Activated naive CD8-positive, alpha-beta T cell treated with anti-CD3 and anti-CD28 coated beads, Interleukin-2, amount 10 ng/mL, durations not matched to agents 7 days and 5 days (primary cell): ENCODE measurements at places on chromosomes 11 and 22. TPM values are rescaled to one million over a fixed set of nuclear protein-coding genes. Genes with fewer than 3 reads are reported as not detected.
A peak's percentile ranks its signal among the peaks of the same experiment; 100 is the strongest.

Gene VSIG2
- not detected for total RNA-seq

Gene FGF19
- not detected for total RNA-seq

Gene PGA3
- not detected for total RNA-seq

Gene RIC3
- total RNA-seq: 18.7 TPM

Gene SCT
- not detected for total RNA-seq

Gene GGTLC3
- not detected for total RNA-seq

Gene MYOD1
- total RNA-seq: not detected

Gene KRTAP5-9
- total RNA-seq: not detected

DNA sequence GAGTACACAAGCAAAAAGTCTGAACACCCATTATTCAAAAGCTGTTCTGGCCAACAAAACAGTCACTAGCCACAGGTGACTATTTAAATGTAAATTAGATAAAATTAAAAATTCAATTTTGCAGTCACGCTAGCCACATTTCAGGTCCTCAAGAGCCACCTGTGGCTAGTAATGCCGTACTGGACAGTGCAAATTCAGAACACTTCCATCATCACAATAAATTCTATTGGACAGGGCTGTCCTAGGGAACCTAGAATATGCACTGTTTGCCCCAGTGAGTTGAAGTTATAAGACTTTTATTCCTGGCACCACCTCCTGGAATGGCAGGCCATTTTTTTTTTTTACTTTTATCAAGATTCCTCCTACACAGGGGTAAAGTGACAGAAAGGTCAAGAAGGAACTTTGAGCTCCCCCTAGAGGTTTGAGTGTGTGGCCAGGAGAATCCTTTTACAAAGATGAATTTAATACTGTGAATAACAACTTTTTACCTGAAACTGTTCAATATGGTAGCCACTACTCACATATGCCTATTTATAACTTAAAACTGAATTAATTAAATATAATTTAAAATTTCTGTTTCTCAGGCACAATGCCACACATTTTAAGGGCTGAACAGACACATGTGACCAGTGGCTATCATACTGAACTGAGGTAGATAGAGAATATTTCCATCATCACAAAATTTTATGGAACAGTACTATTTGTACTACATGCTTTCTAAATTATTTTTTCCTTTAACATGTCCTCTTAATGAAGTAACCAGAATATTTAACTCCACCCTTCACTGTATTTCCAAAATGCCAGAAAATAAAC lies 6.5 kb downstream of the MSANTD2 start:
- no peak overlapping the region for H3K27ac ChIP-seq
- no peaks in the 10 kb centered on the region for H3K27me3 ChIP-seq
- H3K4me3 ChIP-seq: no peak overlapping the region

GRCh38 chr11:17421781-17422180 lies 33.3 kb upstream of the KCNJ11 start:
- H3K27ac ChIP-seq: no peak overlapping the region
- H3K36me3 ChIP-seq: no peaks in the 10 kb centered on the region
- DNase-seq: no peak
- H3K4me3 ChIP-seq: no peak overlapping the region

DNA sequence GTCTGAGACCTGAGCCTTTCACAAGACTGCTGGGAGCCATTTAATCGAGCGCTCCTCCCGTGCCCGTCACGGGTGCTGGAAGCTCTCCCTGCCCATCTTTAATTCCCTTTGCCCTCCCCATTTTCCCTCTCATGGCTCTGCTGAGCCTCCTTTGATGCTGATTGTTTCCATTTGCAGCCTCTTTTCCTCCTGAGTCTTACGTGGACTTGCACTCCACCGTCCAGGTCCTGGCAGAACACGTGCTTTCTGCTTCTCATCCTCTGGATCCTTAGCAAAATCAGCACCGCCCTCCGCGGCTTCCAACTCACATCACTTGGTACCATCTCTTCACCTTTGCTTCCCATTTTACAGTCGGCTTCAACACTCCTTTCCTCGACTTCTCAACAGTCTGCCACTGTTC lies 7.3 kb downstream of the IFT27 start:
- peaks cover 2% of the 10 kb centered on the region for H3K36me3 ChIP-seq
- no peak for DNase-seq
- no peaks in the 10 kb centered on the region for H3K27me3 ChIP-seq
- no peak overlapping the region for H3K27ac ChIP-seq
- no peak overlapping the region for H3K4me3 ChIP-seq

DNA sequence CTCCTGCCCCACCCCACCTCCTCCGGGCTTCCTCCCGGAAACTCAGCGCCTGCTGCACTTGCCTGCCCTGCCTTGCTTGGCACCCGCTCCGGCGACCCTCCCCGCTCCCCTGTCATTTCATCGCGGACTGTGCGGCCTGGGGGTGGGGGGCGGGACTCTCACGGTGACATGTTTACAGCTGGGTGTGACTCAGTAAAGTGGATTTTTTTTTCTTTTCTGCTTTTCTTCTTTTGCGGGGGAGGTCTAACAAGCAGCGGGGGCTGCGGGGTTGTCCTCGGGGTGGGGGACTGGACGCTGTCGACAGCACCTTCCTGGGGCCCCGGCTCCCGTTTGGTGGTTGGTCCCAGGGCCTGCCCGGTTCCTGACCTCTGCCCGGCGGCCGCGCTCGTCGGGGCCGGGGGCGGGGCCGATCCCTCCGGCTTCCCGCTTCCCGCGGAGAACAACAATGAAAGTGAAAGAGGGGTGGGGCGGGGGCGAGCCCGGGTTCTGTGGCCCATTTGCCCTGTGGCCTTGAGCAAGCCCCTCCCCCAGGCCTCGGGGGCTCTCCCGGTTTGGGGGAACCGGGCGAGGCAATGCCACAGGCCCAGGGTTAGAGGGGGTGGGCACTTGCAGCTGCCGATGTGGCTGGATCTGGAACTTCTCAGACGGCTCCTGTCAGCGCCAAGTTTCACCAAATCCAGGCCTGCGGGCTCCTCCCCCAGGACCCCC lies 975 bp upstream of the MDK start:
- peak overlapping the region; percentile 75 for H3K4me3 ChIP-seq
- H3K36me3 ChIP-seq: peaks cover 13% of the 10 kb centered on the region
- H3K27ac ChIP-seq: peak overlapping the region; percentile 76
- H3K4me1 ChIP-seq: peaks cover 6% of the 10 kb centered on the region
- peak; percentile 73 for DNase-seq
- H3K27me3 ChIP-seq: peaks cover 9% of the 10 kb centered on the region

- peaks cover 6% of the 10 kb centered on the region for H3K4me1 ChIP-seq
- no peaks in the 10 kb centered on the region for H3K36me3 ChIP-seq
- H3K4me3 ChIP-seq: no peak overlapping the region
- H3K27ac ChIP-seq: no peak overlapping the region
Observed at GRCh38 chr11:16809886-16810668, 71.6 kb downstream of the C11orf58 start.

DNA sequence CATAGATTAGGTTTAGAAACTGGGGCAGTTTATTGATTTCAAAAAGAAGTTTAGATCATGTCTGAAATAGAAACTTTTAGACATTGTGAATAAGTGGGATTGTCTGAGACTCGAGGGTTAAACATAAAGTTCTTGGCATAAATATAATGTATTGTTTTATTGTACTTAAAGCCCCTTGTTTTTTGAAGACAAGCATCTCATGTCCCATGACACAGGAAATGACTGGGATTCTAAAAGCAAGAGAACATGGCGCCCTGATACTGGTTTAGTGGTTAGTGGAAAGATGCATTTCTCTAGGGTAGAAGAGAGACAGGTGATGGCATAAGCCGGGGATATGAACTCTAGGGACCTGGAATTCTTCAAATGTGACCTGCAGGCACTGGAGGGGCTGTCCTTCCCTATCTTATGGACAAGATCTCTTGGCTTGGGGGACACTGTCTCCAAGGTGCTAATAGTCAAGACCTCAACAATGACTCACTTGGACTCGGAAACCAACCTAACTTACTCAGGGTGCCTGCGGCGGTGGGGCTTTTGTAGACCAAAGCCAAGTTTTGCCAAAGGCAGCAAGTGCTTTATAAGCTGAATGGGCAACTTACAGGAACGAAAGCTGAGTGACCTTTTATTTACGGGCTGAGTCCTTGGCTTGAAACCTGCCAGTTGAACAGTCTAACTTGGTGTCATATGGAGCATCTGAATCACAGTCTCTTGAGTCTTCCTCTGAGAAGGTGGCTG lies 48.2 kb downstream of the UBASH3B start:
- H3K27ac ChIP-seq: no peak overlapping the region
- H3K4me1 ChIP-seq: peaks cover 36% of the 10 kb centered on the region
- H3K4me3 ChIP-seq: no peak overlapping the region
- H3K27me3 ChIP-seq: peaks cover 2% of the 10 kb centered on the region

GRCh38 chr22:39562839-39563489 lies 7.6 kb upstream of the CACNA1I start:
- peaks cover 33% of the 10 kb centered on the region for H3K27me3 ChIP-seq
- H3K27ac ChIP-seq: no peak overlapping the region
- H3K4me1 ChIP-seq: peaks cover 14% of the 10 kb centered on the region
- no peak overlapping the region for H3K4me3 ChIP-seq
- peaks cover 2% of the 10 kb centered on the region for H3K36me3 ChIP-seq
- DNase-seq: no peak

GRCh38 chr11:134662629-134663360 lies 250.8 kb upstream of the B3GAT1 start:
- no peaks in the 10 kb centered on the region for H3K4me1 ChIP-seq
- no peak for DNase-seq
- H3K27ac ChIP-seq: no peak overlapping the region

- H3K4me3 ChIP-seq: no peak overlapping the region
- no peak for DNase-seq
- H3K27me3 ChIP-seq: no peaks in the 10 kb centered on the region
- H3K4me1 ChIP-seq: peaks cover 11% of the 10 kb centered on the region
Observed at GRCh38 chr11:124943254-124943616, 7.4 kb upstream of the HEPACAM start.

- no peak for DNase-seq
- no peaks in the 10 kb centered on the region for H3K4me1 ChIP-seq
- no peak overlapping the region for H3K4me3 ChIP-seq
- no peak overlapping the region for H3K27ac ChIP-seq
- H3K36me3 ChIP-seq: no peaks in the 10 kb centered on the region
- H3K27me3 ChIP-seq: no peaks in the 10 kb centered on the region
Observed at GRCh38 chr11:81342966-81343365, 1390.7 kb downstream of the FAM181B start.

DNA sequence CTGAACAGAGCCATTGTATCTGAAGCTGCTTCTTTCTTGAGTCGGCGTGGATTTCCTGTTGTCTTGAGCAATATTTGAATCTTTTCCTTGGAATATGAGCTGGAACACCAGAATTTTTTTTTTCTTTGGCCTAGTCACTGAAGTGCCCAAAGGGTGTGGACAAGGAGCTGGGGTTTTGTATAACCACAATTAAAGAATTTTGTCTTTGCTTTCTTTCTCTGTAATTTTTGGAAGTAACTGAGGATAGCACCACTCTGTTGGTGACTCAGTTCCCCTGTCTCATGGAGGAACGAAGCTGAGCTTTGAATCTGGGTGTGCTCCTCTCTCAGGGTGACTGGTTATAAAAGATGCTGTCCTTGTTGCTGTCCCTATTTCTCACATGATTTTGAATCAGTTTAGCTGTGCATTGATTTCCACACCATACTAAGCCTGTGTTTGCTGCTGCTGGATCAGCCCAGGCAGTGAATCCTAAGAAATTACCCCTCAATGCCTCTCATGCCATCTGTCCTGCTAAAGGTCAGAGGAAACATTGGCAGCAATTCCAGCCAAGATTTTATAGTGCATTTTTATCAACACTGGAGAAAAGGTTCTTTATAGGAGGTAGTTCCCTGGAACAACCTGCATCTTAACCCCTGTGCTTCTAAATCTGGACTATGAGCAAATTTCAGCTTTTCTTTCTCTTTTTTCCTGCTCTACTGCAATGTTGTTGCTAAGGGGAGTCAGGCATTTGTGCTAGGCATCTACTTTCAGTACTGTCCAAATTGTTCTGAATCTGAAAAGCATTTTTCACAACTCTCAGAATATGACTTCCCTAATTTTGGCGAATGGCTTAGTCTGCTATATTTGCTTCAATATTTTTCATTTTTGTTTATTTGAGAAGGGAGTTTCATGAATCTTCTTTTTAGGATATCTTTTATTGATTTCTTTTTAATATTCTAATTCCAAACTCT lies 540.8 kb downstream of the SOX6 start:
- no peak overlapping the region for H3K27ac ChIP-seq
- H3K4me1 ChIP-seq: no peaks in the 10 kb centered on the region
- DNase-seq: no peak
- H3K4me3 ChIP-seq: no peak overlapping the region
- H3K27me3 ChIP-seq: no peaks in the 10 kb centered on the region
- no peaks in the 10 kb centered on the region for H3K36me3 ChIP-seq
